ENCODE measurements at places on chromosomes 1 and 21. TPM values are rescaled to one million over a fixed set of nuclear protein-coding genes. Genes with fewer than 3 reads are reported as not detected.

Gene TEX38
- total RNA-seq = not detected

Gene CFAP74
- not detected for total RNA-seq

Gene ADGRB2
- total RNA-seq = 8.2 TPM

Gene TINAGL1
- total RNA-seq = 10.0 TPM

Gene KCNJ10
- total RNA-seq = not detected

Gene SHISA4
- total RNA-seq = 31.4 TPM

Gene C1orf116
- total RNA-seq = not detected

Gene CLEC20A
- total RNA-seq = not detected

Gene TESK2
- 4.1 TPM for total RNA-seq

Gene S100A4
- 337 TPM for total RNA-seq

Gene TMPRSS15
- 1.3 TPM for total RNA-seq

Gene PLA2G2A
- not detected for total RNA-seq

Gene OR2L13
- not detected for total RNA-seq

DNA sequence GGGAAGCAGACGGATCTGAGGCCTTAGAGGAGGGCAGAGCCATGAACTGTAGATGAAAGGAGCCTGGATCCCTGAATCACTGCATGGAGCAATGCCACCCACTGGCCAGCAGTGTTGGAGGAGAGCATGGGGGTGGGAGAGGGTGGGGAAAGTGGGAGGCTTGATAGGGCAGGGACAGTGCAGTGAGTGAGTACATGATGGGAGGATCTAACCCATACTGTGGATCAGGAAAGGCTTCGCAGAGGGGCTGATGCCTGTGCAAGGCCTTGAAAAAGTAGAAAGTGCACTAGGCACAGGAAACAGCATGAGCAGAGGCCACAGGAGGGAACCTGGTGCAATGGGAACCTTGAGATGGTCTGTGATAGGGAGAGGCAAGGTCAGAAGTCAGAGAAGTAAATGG lies 391.9 kb downstream of the PTPRU start:
- H3K4me1 ChIP-seq = peaks cover 13% of the 10 kb centered on the region
- no peaks in the 10 kb centered on the region for H3K27me3 ChIP-seq
- no peak overlapping the region for H3K4me3 ChIP-seq

- H3K4me3 ChIP-seq = no peak overlapping the region
- H3K27ac ChIP-seq = no peak overlapping the region
- no peak for DNase-seq
- H3K4me1 ChIP-seq = no peaks in the 10 kb centered on the region
Observed at GRCh38 chr21:8993284-8993942, 1528.0 kb upstream of the TPTE start.

GRCh38 chr21:34520764-34521508 lies 8.9 kb upstream of the KCNE1 start:
- peaks cover 68% of the 10 kb centered on the region for H3K4me1 ChIP-seq
- peaks cover 64% of the 10 kb centered on the region for H3K36me3 ChIP-seq
- H3K27ac ChIP-seq = peak overlapping the region; percentile 56
- H3K27me3 ChIP-seq = no peaks in the 10 kb centered on the region

- H3K36me3 ChIP-seq = peaks cover 6% of the 10 kb centered on the region
- H3K27me3 ChIP-seq = no peaks in the 10 kb centered on the region
- H3K4me3 ChIP-seq = no peak overlapping the region
Observed at GRCh38 chr1:198254521-198254920, 97.7 kb downstream of the NEK7 start.

- no peaks in the 10 kb centered on the region for H3K27me3 ChIP-seq
- no peak for DNase-seq
- H3K4me1 ChIP-seq = no peaks in the 10 kb centered on the region
- H3K27ac ChIP-seq = no peak overlapping the region
Observed at GRCh38 chr1:168053681-168054080, 83.0 kb downstream of the GPR161 start.

- no peaks in the 10 kb centered on the region for H3K4me1 ChIP-seq
- H3K27ac ChIP-seq = no peak overlapping the region
- peaks cover 5% of the 10 kb centered on the region for H3K27me3 ChIP-seq
Observed at GRCh38 chr1:222251847-222252246, 296.1 kb downstream of the HHIPL2 start.

DNA sequence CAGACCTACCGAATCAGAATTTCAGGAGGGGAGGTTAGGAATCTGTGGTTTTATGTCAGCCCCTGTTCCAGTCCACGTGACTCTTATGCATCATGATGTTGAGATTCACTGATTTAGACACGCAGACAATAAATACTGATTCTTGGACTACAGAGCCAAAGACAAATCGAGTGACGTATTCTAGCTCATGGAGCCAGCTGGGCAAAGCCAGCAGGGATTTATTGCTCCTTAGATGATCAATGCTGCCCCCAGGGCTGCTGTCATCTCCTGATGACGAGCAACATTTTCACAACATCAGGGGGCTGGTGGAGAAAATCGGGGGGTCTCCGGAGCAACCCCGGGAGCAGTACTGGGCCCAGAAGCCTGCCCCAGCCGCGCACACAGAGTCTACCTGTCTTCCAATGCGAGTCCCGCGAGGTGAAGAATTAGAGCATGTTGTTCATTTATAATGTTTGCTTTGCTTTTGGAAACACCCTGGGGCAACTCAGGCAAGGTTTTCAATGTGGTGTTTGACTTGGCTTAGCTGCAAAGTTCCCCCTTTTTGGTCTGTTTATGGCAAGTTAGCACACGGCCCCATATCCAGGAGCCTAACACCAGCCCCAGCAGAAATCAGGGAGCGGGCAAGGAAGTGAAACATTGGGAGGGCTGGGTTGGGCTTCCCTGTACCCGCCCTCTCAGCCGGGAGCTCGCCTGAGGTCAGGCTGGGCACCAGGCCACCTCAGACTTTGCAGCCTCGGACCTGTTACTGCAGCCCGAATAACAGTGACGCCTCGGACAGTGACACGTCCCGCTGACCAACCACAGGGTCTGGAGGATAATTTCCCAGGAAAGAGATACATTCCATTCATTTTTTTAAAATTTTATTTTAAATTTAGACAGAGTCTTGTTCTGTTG lies 19.9 kb upstream of the CLDN14 start:
- peaks cover 17% of the 10 kb centered on the region for H3K4me1 ChIP-seq
- H3K36me3 ChIP-seq = no peaks in the 10 kb centered on the region
- no peak overlapping the region for H3K4me3 ChIP-seq
- H3K27ac ChIP-seq = no peak overlapping the region

DNA sequence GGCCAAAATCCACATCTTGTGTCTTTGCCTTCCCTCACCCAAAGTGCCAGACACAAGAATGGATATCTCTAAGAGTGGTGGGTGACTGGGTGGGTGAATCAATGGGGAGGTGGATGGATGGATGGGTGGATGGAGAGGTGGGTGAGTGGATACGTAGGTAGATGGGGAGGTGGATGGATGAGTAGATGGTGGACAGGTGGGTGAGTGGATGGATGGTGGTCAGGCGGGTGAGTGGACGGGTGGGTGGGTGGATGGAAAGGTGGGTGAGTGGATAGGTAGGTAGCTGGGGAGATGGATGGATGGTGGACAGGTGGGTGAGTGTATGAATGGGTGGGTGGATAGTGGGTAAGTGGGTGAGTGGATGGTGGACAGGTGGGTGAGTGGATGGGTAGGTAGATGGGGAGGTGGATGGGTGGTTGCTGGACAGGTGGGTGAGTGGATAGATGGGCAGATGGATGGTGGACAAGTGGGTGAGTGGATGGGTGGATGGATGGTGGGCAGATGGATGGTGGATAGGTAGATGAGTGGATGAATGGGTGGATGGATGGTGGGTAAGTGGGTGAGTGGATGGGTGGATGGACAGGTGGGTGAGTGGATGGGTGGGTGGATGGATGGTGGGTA lies 34.2 kb downstream of the SLC19A1 start:
- no peak overlapping the region for H3K27ac ChIP-seq
- DNase-seq = no peak
- no peaks in the 10 kb centered on the region for H3K4me1 ChIP-seq
- H3K36me3 ChIP-seq = peaks cover 6% of the 10 kb centered on the region
- H3K27me3 ChIP-seq = no peaks in the 10 kb centered on the region
- H3K4me3 ChIP-seq = no peak overlapping the region

DNA sequence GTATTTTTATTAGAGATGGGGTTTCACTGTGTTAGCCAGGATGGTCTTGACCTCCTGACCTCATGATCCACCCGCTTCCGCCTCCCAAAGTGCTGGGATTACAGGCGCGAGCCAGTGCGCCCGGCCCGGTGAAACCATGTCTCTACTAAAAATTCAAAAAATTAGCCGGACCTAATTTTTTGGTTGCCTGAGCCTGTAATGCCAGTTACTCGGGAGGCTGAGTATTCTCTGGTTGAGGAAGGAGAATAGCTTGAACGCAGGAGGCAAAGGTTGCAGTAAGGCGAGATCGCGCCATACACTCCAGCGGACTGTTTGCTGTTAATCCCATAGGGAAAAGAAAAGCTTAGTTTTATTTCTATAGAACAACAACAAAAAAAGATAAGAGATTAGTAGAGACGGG lies 29.9 kb upstream of the HJV start:
- no peak for DNase-seq
- H3K36me3 ChIP-seq = no peaks in the 10 kb centered on the region
- peak overlapping the region; percentile 81 for H3K4me3 ChIP-seq
- H3K27me3 ChIP-seq = no peaks in the 10 kb centered on the region
- H3K4me1 ChIP-seq = peaks cover 24% of the 10 kb centered on the region

- DNase-seq = no peak
- H3K4me3 ChIP-seq = no peak overlapping the region
- H3K4me1 ChIP-seq = no peaks in the 10 kb centered on the region
Observed at GRCh38 chr1:246162560-246162959, 344.5 kb downstream of the SMYD3 start.

- no peaks in the 10 kb centered on the region for H3K4me1 ChIP-seq
- peaks cover 26% of the 10 kb centered on the region for H3K27me3 ChIP-seq
- no peaks in the 10 kb centered on the region for H3K36me3 ChIP-seq
- no peak for DNase-seq
Observed at GRCh38 chr1:206856674-206857464, 8.6 kb upstream of the IL20 start.

DNA sequence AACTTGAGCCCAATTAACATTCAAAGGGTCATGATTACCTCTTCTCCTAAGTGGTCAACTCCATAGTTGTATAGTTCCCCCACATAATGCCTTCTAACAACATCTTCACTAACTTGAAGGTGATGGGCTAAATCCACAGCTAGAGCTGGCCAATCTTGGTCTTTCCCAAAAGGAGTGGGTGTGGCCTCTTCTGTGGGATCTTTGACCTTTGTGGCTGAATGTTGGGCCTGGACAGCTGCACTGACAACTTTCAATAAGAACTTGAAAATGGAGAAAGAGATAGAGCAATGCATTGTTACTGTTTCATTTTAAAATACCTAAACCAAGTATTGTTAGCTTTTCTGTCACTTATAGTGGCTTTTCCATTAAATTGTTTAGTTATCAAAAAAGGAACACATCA lies 59.2 kb downstream of the IARS2 start:
- H3K4me3 ChIP-seq = no peak overlapping the region
- no peaks in the 10 kb centered on the region for H3K27me3 ChIP-seq
- no peaks in the 10 kb centered on the region for H3K4me1 ChIP-seq
- peaks cover 37% of the 10 kb centered on the region for H3K36me3 ChIP-seq
- DNase-seq = no peak

DNA sequence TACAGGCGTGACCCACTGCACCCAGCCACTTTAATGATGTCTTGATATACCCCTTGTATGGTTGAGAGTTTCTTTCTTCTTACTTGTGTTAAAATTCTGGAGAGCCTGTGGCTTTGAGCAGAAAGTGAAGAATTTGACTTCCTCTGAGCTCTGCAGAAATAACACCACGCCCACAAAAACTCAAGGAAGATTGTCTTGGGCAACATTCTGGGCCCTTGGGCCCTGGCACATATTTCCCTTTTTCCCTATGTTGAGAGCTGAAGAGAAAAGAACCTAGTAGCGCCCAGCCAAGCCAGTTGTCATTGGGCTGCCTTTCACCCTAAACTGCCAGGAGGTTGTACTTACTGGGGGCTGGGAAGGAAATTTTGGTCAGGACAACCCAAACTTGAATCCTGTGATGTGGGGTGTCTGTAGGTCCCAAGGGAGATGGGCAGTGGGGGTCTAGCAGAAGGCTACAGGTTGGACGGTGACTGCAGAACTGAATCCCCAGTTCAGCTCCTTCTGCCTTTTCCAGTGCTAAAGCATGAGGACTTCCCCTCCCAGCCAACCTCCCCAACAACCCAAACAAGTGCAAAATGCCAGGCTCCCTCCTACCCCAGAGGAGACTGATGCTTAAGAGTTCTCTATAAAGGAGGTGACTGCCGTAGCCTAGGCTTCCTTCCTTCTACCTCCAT lies 11.7 kb upstream of the SNAPIN start:
- no peak overlapping the region for H3K4me3 ChIP-seq
- H3K27ac ChIP-seq = no peak overlapping the region
- no peaks in the 10 kb centered on the region for H3K27me3 ChIP-seq

DNA sequence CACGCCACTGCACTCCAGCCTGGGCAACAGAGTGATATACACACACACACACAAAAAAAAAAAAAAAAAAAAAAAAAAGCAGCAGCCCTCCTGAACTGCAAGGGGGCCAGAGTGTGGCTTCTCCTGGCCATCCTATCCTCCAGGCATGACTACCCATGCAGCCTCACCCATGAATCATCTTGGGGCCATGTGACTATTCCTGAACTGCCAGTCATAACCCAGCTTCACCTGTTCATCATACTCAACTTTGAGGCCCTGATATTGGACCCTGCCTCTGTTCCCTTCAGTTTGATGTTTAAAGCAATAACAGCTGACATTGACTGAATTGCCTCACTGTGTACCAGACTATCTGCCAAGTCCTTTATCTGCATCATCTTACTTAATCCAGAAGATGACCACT lies 2.8 kb upstream of the HPCAL4 start:
- no peaks in the 10 kb centered on the region for H3K36me3 ChIP-seq
- H3K4me3 ChIP-seq = no peak overlapping the region
- H3K4me1 ChIP-seq = peaks cover 16% of the 10 kb centered on the region
- H3K27me3 ChIP-seq = peaks cover 77% of the 10 kb centered on the region
- H3K27ac ChIP-seq = no peak overlapping the region

GRCh38 chr21:19326531-19327319 lies 923.1 kb upstream of the TMPRSS15 start:
- peaks cover 47% of the 10 kb centered on the region for H3K4me1 ChIP-seq
- peaks cover 8% of the 10 kb centered on the region for H3K36me3 ChIP-seq
- peak overlapping the region; percentile 67 for H3K27ac ChIP-seq
- DNase-seq = no peak
- H3K4me3 ChIP-seq = no peak overlapping the region
- no peaks in the 10 kb centered on the region for H3K27me3 ChIP-seq

GRCh38 chr1:14810595-14811361 lies 212.3 kb downstream of the KAZN start:
- H3K27me3 ChIP-seq = no peaks in the 10 kb centered on the region
- no peak overlapping the region for H3K4me3 ChIP-seq
- no peak overlapping the region for H3K27ac ChIP-seq
- no peak for DNase-seq
- H3K36me3 ChIP-seq = no peaks in the 10 kb centered on the region
- no peaks in the 10 kb centered on the region for H3K4me1 ChIP-seq

- H3K4me1 ChIP-seq = no peaks in the 10 kb centered on the region
- no peaks in the 10 kb centered on the region for H3K36me3 ChIP-seq
- no peak for DNase-seq
- no peaks in the 10 kb centered on the region for H3K27me3 ChIP-seq
- H3K4me3 ChIP-seq = no peak overlapping the region
- H3K27ac ChIP-seq = no peak overlapping the region
Observed at GRCh38 chr1:118618618-118619340, 369.4 kb downstream of the TBX15 start.

- no peak for DNase-seq
- no peak overlapping the region for H3K4me3 ChIP-seq
- H3K27me3 ChIP-seq = no peaks in the 10 kb centered on the region
- no peak overlapping the region for H3K27ac ChIP-seq
Observed at GRCh38 chr1:61247881-61248752, 165.8 kb downstream of the NFIA start.

All from osteocyte (in vitro differentiated cells).